ENCODE measurements at places on chromosomes 13 and 19. TPM values are rescaled to one million over a fixed set of nuclear protein-coding genes. Genes with fewer than 3 reads are reported as not detected.
A peak's percentile ranks its signal among the peaks of the same experiment; 100 is the strongest.

GRCh38 chr19:28234637-28235036, 978.3 kb downstream of the UQCRFS1 start:
- peak; percentile 16 for DNase-seq

GRCh38 chr13:74324338-74324737, 190.1 kb upstream of the KLF12 start:
- DNase-seq, result no peak

The IL17D gene
- total RNA-seq, result 1.6 TPM

The SGCG gene
- total RNA-seq, result 2.1 TPM

All from fibroblast of the aortic adventitia (primary cell).